ENCODE measurements at places on chromosomes 3 and 15.

- peaks cover 8% of the 10 kb centered on the region for H3K36me3 ChIP-seq
- H3K4me3 ChIP-seq = no peak overlapping the region
- H3K27ac ChIP-seq = no peak overlapping the region
- peaks cover 4% of the 10 kb centered on the region for H3K27me3 ChIP-seq
- peaks cover 5% of the 10 kb centered on the region for H3K4me1 ChIP-seq
Measured at GRCh38 chr15:74866090-74866489, 7.1 kb downstream of the SCAMP2 start.

GRCh38 chr3:141275973-141276372 is 44.3 kb downstream of the PXYLP1 start:
- H3K4me1 ChIP-seq = peaks cover 6% of the 10 kb centered on the region
- H3K36me3 ChIP-seq = peaks cover 4% of the 10 kb centered on the region
- no peak for DNase-seq
- H3K27ac ChIP-seq = no peak overlapping the region

- DNase-seq = no peak
- peaks cover 11% of the 10 kb centered on the region for H3K4me1 ChIP-seq
- no peak overlapping the region for H3K27ac ChIP-seq
- no peaks in the 10 kb centered on the region for H3K36me3 ChIP-seq
Measured at GRCh38 chr15:48898446-48898845, 20.5 kb downstream of the EID1 start.

- no peak for DNase-seq
- H3K4me1 ChIP-seq = peaks cover 9% of the 10 kb centered on the region
- no peaks in the 10 kb centered on the region for H3K27me3 ChIP-seq
Measured at GRCh38 chr3:126972866-126973265, 10.0 kb upstream of the PLXNA1 start.

GRCh38 chr3:188082450-188082849 is 71.5 kb upstream of the LPP start:
- peaks cover 2% of the 10 kb centered on the region for H3K4me1 ChIP-seq
- no peak for DNase-seq
- H3K27me3 ChIP-seq = no peaks in the 10 kb centered on the region

DNA sequence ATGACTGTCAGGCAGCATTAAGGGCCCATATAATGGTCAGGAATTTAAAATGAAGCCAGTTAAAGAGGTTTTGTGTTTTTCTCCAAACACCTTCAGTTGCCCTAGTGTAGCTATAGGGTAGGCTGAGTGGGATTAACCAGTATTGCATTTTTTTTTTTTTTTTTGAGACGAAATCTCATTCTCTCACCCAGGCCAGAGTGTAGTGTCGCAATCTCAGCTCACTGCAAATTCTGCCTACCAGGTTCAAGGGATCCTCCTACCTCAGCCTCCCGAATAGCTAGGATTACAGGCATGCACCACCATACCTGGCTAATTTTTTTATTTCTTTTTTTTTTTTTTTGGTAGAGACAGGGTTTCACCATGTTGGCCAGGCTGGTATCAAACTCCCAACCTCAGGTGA is 7.0 kb downstream of the CLASP2 start:
- no peak overlapping the region for H3K4me3 ChIP-seq
- no peaks in the 10 kb centered on the region for H3K27me3 ChIP-seq
- no peaks in the 10 kb centered on the region for H3K4me1 ChIP-seq
- no peak for DNase-seq
- H3K27ac ChIP-seq = no peak overlapping the region

- DNase-seq = peak; percentile 38
- peaks cover 21% of the 10 kb centered on the region for H3K27me3 ChIP-seq
- peak overlapping the region; percentile 72 for H3K27ac ChIP-seq
- peaks cover 13% of the 10 kb centered on the region for H3K4me1 ChIP-seq
- H3K36me3 ChIP-seq = no peaks in the 10 kb centered on the region
- H3K4me3 ChIP-seq = peak overlapping the region; percentile 77
Measured at GRCh38 chr3:127671523-127672428, 976 bp upstream of the ABTB1 start.
